ENCODE measurements at places on chromosomes 4 and X.
A peak's percentile ranks its signal among the peaks of the same experiment; 100 is the strongest.

DNA sequence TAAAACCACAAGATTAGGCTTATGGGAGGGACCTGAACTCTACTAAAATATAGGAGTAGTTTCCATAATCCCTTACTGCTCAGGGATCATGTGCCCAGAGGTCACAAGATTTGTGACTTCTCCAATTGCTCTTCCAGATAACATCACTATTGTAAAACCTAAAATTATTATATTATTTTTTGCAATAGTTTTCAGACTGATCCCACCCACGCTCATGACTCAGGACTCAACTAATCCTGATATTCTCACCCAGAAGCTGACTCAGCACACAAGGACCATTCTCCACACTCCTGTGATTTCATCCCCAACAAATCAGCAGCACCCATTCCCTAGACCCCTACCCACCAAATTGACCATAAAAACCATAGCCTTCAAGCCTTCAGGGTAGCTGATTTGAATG lies 24.0 kb upstream of the RPL34 start:
- no peak for DNase-seq

DNA sequence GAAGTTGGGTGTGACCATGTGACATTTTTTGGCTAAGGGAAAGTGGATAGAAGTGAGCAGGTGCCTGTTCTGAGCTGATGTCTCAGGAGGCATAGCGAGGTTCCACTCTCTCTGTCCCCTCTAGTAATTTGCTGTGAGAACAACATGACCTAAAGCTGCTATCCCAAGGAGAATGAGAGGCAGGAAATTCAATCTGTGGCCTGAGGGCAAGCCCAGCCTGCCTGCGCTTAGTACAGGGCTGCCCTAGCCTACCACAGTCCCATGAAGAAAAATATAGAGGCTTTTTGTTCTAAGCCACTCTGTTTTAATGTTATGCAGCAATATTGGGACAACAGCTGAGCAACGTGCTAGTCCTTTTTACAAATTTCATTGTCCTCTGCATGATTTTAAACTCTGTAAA lies 193.1 kb downstream of the LDB2 start:
- DNase-seq, result no peak

DNA sequence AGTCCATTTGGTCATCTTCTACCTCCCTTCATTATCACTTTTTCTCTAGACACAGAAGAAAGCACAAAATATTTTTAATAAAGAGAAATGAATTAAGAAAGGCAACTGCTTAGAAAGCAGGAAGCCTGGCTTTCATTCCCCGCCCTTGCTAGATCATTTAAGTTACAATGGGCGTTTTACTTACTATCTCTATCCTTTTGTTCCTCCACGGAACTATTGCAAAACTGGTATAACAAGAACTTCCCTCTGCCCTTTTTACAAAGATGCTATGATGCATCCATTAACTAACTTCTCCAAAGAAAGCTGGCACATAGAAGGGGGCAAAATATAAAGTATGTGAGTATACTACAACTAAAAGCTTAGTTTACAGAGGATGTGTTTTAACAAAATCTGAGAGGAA lies 434.5 kb upstream of the FTHL17 start:
- no peak for DNase-seq

- DNase-seq, result no peak
Measured at GRCh38 chr4:40564004-40564403, 65.7 kb downstream of the RBM47 start.

DNA sequence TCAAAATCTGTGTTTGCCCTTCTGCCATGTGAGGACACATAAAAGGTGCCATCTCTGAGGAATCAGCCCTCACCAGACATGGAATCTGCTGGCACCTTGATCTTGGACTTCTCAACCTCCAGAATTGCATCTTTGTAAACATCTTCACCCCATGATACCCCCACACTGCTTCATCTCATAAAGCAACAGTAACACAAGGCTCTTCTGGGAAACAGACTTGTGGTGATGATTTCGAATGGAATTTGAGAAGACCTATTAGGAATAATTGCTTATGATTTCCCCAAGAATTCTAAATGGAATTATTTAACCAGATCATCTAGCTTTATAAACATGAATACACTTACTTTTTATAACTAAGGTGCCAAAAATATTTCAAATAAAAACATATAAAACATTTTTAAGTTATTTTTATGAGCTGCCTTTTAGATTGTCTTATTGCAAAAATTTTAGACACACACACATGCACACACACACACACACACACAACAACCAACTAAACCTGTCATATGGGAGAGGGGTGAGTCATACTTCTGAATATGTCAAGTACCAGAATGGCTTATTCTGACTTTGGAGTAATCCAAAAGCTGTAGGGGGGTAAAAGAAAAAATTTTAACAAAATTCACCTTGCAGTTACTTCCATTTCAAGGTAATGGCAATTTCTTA lies 82.0 kb downstream of the USP46 start:
- no peak for DNase-seq

GRCh38 chr4:1113311-1114009 lies at the start of gene RNF212:
Gene RNF212, minus strand, starts transcription at chr4:1113564. Its CDS starts 100 bp downstream, at chr4:1113464.
- DNase-seq, result peak; percentile 9

- DNase-seq, result no peak
Measured at GRCh38 chr4:3573131-3573530, 40.9 kb upstream of the LRPAP1 start.

DNA sequence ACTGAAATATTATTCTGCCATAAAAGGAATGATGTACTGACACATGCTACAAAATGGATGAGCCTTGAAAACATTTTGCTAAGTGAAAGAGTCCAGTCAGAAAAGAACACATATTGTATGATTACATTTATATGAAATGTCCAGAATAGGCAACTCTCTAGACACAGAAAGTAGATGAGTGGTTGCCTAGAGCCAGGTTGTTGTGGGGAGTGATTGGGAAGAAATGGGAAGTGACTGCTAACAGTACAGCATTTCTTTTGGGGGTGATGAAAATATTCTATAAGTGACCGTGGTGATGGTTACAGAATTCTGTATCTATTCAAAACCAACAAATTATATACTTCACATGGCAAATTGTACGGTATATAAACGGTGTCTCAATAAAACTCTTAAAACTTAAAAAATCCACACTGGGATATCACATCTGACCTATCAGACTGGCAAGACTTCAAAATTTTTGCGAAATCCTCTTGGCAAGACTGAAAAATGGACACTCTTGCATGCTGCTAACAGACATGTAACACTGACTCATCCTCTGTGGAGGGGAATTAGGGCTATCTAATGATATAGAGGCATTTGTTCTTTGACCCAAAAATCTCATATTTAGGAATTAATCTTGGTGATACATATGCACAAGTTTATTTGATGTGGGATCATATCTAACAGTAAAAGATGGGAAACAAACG lies 71.8 kb downstream of the FAM13A start:
- no peak for DNase-seq

DNA sequence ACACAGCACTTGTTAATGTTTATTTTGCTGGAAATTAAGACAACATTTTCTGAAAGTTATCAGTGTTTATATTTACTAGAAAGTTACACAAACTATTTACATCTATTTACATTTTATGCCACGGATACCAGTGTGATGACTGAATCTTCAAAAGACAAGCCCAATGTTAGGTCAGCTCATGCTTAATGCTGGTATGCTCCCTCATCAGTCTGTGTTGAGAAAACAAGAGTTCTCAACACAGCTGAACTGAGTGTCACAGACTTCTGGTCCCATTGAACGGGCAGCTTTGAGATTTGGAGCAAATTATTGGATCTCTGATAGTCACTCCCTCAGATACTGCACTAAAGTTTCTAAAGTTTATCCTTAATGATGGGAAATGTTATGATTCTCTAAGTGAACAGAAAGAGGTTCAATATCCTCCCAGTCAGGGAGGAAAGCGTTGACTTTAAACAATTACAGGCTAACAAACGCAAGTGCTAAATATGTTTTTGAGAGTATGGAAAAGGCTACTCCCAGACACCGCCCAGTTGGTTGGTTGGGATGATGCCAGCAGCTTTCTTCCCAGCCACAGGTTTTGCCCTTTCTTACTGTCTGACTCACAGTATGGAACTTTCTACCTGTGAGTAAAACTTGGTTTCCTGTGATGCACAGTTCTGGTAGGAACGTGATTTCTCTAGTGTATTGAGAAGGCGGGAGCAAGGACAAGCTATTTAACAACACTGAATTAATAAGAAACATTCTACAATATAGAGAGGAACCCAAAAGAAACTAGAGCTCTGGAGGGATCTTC lies 1293.6 kb upstream of the TENM3 start:
- no peak for DNase-seq

DNA sequence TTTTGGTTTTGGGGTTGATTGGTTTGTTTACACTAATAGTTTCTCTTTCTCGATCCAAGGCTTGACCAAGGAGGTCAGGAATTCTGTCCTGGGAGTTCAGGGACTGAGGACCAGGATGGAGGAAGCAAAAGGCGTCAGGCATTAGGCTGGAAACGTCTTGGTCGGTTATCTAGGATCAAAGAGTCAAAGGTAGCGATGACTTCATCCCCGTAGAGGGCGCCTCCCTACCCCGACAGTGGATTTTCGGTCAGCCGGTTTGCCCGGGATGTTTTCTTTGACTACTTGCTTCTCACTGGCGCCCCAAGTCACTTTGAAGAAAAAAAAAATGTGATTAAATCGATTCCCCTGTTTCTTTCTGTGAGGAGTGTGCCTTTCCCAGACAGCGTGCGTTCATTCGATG lies 980 bp upstream of the FHDC1 start:
- no peak for DNase-seq

DNA sequence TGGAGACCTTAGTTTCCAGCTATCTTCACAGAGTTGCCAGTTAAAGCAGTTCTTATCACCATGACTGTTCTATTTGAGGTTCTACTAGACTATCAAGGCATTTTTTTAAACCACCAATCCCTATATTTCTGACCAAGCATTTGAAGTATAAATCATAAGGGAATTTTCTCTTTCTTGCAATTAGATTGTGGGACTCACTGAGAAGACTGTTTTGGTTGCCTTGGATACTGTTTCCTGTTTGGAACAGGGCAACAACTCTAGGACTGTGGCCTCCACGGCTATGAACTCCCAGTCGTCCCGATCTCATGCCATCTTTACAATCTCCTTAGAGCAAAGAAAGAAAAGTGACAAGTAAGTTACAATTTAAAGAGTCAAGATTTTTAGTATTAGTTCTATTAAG lies 11.8 kb downstream of the KIF4A start:
- no peak for DNase-seq

DNA sequence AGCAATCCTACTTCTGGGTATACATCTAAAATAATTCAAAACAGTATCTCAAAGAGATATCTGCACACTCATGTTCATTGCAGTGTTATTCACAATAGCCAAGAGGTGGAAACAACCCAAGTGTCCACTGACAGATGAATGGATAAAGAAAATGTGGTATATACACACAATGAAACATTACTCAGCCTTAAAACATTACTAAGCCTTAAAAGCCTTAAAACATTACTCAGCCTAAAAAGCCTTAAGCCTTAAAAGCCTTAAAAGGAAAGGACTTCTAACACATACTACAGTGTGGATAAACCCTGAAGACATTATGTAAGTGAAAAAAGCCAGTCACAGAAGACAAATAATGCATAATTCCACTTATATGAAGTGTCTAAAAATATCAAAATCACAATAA lies 40.3 kb upstream of the TFDP3 start:
- no peak for DNase-seq

DNA sequence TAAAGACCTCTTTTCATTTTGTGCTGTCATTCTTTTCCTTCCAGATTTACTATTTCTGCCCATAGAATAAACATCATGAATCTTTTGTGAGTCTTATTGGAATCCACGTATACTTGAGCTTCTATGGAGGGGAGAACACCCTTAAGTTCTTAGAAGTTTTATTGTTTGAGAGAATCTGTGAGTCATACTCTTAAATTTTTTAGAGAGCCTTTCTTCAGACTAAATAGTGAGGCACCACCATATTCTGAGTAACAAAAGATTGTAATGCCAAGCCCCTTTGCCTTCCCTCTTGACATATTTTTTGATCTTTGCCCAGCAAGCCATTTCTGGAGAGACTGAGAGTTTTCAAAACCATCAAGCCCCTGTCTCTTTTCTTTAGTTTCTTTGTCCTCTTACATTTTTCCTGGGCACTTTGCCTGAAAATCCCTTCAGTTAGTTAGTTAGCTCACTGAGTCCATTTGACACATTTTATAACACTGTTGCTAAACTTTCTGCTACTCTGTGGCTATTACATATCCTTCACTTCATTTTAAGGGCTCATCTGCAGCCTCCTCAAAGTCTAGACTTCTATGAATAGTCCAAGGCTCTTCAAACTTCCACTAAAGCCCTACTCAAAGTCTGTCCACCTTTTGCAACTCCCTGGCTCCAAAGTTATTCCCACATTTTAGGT lies 65.3 kb upstream of the NDUFC1 start:
- DNase-seq, result no peak

GRCh38 chrX:47940448-47940847 lies 63.3 kb downstream of the ZNF182 start:
- DNase-seq, result no peak

DNA sequence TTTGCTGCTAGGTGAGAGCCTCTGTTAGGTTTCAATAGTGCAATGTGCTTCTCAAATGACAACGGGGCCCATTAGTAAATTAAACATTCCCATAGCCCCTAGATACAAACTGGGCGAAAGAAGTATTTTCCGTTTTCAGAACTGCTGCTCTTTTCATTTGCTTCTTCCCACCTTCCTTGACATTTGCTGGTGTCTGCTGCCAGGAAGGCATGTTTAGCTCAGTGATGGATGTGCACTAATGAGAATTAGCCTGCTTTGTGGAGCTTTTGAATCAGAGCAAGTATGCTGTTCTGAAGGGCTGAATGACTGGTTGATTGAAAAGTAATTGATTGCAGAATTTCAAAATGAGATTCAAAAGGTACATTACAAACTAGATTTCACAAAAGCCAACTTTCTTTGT lies 57.0 kb downstream of the SHROOM3 start:
- no peak for DNase-seq

- no peak for DNase-seq
Measured at GRCh38 chrX:1600406-1601050, 9.1 kb downstream of the AKAP17A start.

- DNase-seq, result no peak
Measured at GRCh38 chrX:132657876-132658275, 169.0 kb upstream of the MBNL3 start.

- DNase-seq, result no peak
Measured at GRCh38 chrX:154046940-154047610, 27.4 kb upstream of the IRAK1 start.

DNA sequence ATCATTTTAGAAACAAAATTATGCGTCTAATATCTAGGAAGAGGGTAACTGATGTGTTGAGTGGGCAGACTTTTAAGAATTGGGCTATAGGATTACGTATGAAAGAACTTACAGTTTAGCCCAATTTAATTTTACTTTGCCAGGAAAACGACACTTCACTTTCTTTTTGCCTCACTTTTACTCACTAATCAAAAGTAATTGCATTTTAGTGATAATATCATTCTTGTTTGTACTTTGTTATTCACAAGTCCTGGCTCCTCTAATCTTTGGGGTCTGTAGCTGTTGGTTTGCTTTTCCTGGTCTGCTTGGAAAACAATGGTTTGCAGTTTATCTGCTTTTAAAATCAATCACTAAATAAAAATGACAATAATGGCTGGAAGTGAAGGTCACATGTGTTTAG lies 2.9 kb upstream of the ARX start:
- no peak for DNase-seq

- DNase-seq, result no peak
Measured at GRCh38 chr4:10007793-10008608, 13.3 kb downstream of the SLC2A9 start.

- no peak for DNase-seq
Measured at GRCh38 chr4:113825272-113825671, 63.7 kb upstream of the CAMK2D start.
